ENCODE measurements at places on chromosomes 5 and 9.
A peak's percentile ranks its signal among the peaks of the same experiment; 100 is the strongest.

GRCh38 chr5:79794347-79794746 lies 104.7 kb downstream of the CMYA5 start:
- no peak for DNase-seq

- peak; percentile 66 for DNase-seq
These were observed 178.4 kb downstream of the FANCC start for GRCh38 chr9:95139126-95139525.

- DNase-seq: no peak
These were observed 1013.1 kb downstream of the NR2F1-AS1 start for GRCh38 chr5:92567831-92568450.

DNA sequence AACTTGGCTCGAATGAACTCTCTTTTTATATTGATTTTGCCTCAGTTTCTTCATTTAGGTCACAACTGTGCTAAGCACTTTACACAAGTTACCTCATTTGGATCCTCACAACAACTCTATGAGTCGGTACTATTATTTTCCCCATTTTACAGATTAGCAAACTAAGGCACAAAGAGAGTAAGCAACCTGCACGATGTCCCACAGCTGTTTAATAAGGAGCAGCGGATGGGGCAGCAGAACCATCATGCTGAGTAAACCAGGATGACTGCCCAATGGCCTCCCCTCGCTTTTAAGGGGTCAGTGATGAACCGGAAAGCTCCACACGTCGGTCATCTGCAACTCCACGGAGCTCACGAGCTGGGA lies 607 bp downstream of the PRELID2 start:
- no peak for DNase-seq

DNA sequence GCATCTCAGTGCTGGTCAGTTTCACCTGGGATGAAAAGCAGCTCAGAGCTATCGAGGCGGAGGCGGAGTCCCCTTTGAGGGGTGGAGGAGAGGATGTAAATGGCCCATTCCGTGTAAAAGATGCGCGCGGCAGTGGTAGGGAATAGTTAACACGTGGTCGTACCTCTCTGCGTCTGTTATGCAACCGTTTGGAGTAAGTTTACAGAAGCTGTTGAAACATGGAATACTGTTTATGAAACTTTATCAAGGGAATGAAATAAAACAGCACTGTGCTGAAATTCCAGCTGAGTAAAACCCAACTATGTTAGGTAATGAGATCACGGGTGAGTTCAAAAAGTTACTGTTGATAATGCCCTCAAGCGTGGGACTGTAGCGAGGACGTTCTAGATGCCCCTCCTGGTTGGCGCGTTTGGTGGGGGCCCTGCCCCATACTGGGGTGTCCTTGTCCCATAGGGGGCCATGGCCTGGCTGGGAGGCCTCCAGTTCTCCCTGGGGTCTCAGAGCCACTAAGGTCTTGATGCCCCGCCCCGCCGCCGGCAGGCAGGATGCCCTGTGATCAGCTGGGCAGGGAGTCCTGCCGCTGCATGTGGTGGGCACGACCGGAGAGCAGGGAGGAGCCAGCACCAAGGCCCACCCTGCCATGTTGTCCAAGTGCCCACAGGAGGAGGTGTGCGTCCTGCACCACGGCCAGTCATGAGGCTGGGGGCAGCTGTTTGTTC lies 90.9 kb downstream of the COL5A1 start:
- DNase-seq: no peak

DNA sequence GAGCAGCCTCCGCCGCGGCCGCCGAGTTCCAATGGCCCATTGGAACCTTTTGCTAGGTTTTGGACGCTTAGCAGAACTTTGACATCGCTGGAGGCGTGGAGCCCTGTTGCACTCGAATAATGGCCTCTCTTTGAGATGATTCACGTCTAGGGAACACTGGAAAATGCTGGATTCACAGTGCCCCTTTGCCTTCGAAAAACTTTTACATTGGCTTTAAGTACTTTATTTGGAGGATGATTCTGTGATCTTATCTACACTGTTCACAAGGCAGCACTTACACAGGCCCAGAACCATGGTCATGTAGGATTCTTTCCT lies 536 bp upstream of the PPIC start:
- no peak for DNase-seq

DNA sequence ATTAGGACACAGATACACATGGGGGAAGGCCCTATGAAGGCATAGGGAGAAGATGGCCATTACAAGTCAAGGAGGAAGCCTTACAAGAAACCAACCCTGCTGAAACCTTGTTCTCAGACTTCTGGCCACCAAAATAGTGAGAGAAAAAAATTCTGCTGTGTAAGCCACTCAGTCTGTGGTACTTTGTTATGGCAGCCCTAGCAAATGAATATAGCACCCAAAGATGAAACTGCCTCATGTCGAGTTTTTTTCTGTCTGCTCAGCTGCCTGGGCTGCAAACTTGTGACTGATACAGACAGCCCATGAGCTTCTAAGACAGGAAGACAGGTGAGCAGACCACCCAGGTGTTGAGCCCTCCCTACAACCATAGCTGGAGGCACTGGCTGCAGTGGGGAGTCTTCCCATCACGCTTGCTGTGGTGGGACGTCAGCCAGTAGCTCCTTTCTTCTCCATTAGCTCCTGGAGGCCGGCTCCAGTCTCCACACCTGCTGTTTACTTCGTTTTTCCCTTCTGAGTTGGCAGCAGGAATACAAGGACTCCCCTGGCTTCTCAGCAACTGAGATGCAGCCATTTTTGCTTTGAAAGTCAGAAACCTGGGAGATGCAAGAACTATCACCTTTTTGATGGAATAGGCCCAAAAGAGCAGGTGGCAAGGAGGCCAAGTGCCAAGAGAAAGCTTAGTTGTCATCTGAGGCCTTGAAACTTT lies 164.9 kb downstream of the SEMA6A start:
- no peak for DNase-seq

DNA sequence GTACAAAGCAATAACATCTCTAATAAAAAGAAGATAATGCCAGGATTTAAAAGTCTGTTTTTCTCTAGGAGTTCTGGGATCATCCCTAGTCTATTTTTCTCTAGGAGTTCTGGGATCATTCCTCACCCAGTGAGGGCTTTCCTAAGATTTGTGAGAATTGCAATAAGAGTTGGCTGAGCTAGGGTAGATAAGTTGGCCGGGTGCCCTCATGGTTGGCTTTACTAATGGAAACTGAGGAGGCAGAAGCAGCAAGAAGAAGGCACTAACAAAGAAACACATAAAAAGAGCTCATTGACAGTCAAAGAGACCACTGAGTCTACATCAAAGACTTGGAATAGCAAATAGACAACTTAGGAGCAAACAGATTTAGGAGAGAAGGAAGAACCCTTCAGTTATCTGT lies 4.2 kb downstream of the SLC1A3 start:
- DNase-seq: no peak

DNA sequence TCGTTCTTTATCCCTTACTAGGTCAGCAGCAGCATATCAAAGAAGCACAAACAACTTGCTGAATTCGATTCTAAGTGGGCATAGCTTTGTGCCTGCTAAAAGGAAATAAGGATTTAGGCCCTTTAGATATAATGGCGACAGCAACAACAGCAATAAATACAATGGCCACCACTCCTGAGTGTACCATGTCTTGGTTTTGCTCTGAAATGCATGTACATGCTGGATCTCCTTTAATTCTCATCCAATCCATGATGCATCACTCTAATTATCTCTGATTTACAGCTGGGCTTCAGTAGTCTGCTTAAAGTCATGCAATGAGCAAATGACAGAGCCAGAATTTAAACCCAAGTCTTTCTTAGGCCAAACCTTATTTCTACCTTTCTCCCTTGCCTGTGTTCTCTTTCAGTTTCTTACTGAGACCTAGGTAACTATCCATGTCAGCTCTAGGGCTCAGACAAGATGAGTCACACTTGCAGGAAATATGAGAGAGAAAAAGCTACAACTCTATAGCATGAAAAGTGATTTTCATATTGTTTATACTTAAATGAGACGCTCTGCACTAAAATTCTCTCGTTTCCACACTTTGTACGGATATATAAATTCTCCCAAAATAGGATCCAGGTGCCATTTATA lies 111.8 kb downstream of the HMHB1 start:
- no peak for DNase-seq

DNA sequence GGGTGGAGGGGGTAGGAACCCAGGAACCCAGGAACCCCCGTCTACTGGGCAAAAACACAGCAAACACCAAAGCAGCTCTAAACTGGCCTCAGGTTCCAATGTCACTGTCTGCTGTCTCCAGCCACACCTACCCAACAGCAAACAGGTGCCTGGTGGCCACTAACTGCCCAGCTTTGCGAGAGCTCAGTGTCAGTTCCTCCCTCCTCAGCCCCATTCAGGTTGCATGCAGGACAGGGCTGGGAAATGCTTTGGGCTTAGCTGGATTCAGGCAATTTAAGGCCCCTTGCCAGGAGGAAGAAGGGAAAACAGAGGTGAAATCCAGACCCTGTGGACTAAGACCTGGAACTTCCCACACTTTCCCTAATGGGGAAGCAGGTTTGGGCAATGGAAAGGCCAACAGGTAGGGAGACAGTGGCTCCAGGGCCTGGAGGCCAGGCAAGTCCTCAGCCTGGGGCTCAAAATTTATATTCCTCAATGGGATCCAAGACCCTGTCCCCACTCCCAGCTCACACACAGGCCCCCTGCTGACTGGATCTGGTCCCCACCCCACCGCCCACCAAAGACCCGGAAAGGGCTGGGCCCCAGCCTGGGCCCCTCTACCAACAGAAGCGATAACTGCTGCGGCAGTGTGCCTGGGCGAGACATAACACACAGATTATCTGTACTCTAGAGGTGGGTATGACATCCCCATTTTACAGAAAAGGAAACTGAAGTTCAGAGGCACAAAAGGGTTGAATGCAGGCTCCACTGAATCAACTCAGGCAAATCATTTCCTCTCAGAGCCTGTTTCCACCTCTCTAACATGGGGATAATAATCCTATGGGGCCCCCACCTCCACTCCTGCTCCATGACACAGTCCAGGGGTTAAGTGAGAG lies 3.5 kb downstream of the EEIG1 start:
- peak; percentile 54 for DNase-seq

DNA sequence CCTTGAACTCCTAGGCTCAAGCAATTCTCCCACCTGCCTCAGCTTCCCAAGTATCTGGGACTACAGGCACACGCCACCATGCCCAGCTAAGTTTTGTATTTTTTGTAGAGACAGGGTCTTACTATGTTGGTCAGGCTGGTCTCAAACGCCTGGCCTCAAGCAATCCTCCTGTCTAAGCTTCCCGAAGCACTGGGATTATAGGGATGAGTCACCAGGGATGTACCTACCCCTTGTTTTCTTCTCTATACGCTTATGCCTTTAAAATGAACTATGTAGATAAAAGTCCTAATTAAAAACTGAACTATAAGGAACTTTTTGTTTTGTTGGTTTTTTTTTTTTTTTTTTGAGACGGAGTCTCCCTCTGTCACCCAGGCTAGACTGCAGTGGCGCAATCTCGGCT lies 25.8 kb downstream of the UIMC1 start:
- no peak for DNase-seq
